ENCODE measurements at places on chromosomes 16 and 17.

GRCh38 chr17:8359769-8360168, 16.7 kb downstream of the KRABD2 start:
- no peak overlapping the region for H3K4me3 ChIP-seq
- DNase-seq, result no peak
- no peaks in the 10 kb centered on the region for H3K4me1 ChIP-seq

- no peak overlapping the region for H3K27ac ChIP-seq
- no peak for DNase-seq
- H3K4me3 ChIP-seq, result no peak overlapping the region
- no peaks in the 10 kb centered on the region for H3K36me3 ChIP-seq
- no peaks in the 10 kb centered on the region for H3K27me3 ChIP-seq
Measured at GRCh38 chr16:49112754-49113153, 168.9 kb downstream of the CBLN1 start.

DNA sequence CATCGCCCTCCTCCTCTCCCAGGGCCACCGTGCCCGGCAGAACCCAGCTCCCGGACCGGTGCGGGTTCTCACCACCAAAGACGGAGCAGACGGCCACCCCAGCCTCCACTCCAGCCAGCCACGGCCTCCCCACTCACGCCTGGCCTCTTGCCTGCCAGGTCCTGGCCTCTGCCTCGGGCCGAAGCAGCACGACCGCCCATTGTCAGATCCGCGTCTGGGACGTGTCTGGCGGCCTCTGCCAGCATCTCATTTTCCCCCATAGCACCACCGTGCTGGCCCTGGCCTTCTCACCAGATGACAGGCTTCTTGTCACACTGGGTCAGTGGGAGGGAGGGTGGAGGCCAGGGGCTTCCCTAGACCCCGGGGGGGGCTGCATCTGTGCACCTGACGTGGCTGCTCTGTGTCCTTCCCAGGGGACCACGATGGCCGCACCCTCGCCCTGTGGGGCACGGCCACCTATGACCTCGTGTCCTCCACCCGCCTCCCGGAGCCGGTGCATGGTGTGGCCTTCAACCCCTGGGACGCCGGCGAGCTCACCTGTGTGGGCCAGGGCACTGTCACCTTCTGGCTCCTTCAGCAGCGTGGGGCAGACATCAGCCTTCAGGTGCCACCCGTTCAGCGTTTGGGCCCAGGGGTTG, 6.6 kb upstream of the RHOT2 start:
- H3K4me3 ChIP-seq, result no peak overlapping the region
- no peaks in the 10 kb centered on the region for H3K27me3 ChIP-seq
- DNase-seq, result no peak
- no peaks in the 10 kb centered on the region for H3K36me3 ChIP-seq

GRCh38 chr17:13491916-13492736, 109.6 kb downstream of the HS3ST3A1 start:
- no peaks in the 10 kb centered on the region for H3K4me1 ChIP-seq
- no peak overlapping the region for H3K27ac ChIP-seq
- no peak overlapping the region for H3K4me3 ChIP-seq
- DNase-seq, result no peak
- H3K36me3 ChIP-seq, result no peaks in the 10 kb centered on the region

DNA sequence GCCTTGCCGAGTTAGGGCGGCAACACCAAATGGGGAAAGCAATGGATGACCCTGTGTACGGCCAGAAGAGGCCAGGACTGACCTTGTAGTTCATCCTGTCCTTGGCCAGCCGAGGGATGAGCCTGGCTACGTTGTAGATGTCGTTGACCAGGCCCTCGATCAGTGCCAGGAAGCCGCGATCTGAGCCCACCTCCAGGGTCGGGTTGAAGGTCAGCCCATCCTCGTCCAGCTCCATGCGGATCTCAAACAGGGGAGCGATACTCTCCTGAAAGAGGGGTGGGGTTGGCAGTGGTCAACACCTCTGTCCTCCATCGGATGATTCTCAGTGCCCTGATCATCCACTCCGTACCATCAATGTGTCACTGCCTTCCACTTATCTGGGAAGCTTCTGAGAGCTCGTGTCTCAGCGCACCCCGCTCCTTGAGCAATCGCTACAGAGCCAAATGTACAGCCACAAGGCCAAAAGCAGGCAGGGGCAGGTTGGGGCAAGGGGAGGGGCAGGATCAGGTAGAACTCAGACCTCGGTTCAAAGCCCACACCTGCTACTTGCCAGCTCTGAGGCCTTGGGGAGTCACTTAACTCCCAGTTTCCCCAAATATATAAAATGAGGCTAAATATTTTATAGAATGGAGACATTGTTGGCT, 39.9 kb downstream of the DNAH17 start:
- no peak for DNase-seq
- H3K27me3 ChIP-seq, result no peaks in the 10 kb centered on the region
- no peak overlapping the region for H3K27ac ChIP-seq
- peaks cover 34% of the 10 kb centered on the region for H3K4me1 ChIP-seq

GRCh38 chr17:46922804-46923635, at the start of gene GOSR2:
Gene GOSR2, plus strand, starts transcription at chr17:46923160. Its CDS starts 33 bp downstream, at chr17:46923193.
- H3K36me3 ChIP-seq, result no peaks in the 10 kb centered on the region
- peak; percentile 84 for DNase-seq
- peaks cover 6% of the 10 kb centered on the region for H3K4me1 ChIP-seq
- H3K27ac ChIP-seq, result peak within 1 kb of the TSS; percentile 93
- no peaks in the 10 kb centered on the region for H3K27me3 ChIP-seq

DNA sequence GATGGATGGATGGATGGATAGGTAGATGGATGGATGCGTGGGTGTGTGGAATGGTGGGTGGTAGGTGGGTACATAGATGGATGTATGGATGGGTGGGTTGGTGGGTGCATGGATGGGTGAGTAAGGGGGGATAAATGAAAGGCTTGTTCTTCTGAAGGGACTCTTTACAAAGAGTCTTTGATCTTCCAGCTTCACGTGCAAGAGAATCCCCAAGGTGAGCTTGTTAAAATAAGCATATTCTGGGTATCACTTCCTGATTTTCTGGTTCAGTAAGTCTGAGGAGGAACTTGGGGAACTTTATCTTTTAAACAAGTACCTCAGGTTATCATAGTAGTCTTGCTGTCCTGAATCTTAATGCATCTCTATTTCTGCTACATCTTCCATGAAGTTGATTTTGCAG, 639.1 kb downstream of the MAF start:
- no peaks in the 10 kb centered on the region for H3K4me1 ChIP-seq
- H3K36me3 ChIP-seq, result no peaks in the 10 kb centered on the region
- H3K27ac ChIP-seq, result no peak overlapping the region
- no peak overlapping the region for H3K4me3 ChIP-seq
- H3K27me3 ChIP-seq, result no peaks in the 10 kb centered on the region
- no peak for DNase-seq

- no peaks in the 10 kb centered on the region for H3K36me3 ChIP-seq
- no peak overlapping the region for H3K27ac ChIP-seq
- DNase-seq, result no peak
- no peak overlapping the region for H3K4me3 ChIP-seq
Measured at GRCh38 chr16:73955702-73956101, 340.9 kb upstream of the PSMD7 start.

GRCh38 chr17:42287305-42287976, 857 bp upstream of the STAT5A start:
- peaks cover 57% of the 10 kb centered on the region for H3K4me1 ChIP-seq
- H3K4me3 ChIP-seq, result peak overlapping the region; percentile 90
- H3K36me3 ChIP-seq, result peaks cover 7% of the 10 kb centered on the region
- peak; percentile 50 for DNase-seq
- peak overlapping the region; percentile 96 for H3K27ac ChIP-seq

GRCh38 chr17:45123076-45123770, 9.1 kb downstream of the PLCD3 start:
- no peak overlapping the region for H3K27ac ChIP-seq
- H3K4me1 ChIP-seq, result no peaks in the 10 kb centered on the region
- no peak for DNase-seq
- H3K27me3 ChIP-seq, result peaks cover 10% of the 10 kb centered on the region

DNA sequence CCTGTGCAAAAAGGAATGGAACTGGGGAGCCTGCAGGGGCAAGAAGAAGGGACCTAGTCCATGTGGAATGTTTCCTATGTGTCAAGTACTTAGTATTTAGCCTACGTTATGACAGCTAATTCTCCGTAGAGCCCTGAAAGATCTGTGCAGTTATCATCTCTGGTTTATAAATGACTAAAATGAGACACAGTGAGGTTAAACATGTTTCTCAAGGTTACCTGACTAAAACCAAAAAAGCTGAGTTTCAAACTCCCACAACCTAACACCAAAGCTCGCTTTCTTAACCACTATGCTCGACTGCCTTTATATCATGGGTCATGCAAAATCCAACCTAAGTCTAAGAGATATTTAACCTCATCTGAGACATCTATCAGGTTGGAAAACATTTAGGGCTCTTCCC, 53.3 kb upstream of the CCL2 start:
- H3K4me1 ChIP-seq, result no peaks in the 10 kb centered on the region
- peaks cover 9% of the 10 kb centered on the region for H3K27me3 ChIP-seq
- no peak for DNase-seq

DNA sequence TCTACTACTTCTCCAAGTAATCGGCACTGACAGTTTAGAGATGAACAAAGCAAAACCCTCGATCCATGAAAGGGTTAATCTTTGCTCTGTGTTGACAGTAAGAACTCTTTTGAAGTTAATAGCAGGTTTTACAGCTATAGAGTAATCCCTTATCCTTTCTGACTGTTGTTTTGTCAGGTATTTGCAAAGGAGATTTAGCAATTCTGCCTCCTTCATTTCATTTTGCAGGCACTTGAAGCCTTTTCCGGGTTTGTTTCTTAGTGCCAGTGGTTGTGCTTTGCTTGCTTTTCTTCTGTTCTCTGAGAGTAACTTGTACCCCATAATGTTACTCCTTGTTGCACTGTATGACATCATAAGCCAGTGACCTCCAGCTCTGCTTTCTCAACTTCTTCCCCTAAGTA, 64.5 kb downstream of the TANGO6 start:
- no peak overlapping the region for H3K4me3 ChIP-seq
- no peaks in the 10 kb centered on the region for H3K4me1 ChIP-seq
- H3K36me3 ChIP-seq, result peaks cover 4% of the 10 kb centered on the region

DNA sequence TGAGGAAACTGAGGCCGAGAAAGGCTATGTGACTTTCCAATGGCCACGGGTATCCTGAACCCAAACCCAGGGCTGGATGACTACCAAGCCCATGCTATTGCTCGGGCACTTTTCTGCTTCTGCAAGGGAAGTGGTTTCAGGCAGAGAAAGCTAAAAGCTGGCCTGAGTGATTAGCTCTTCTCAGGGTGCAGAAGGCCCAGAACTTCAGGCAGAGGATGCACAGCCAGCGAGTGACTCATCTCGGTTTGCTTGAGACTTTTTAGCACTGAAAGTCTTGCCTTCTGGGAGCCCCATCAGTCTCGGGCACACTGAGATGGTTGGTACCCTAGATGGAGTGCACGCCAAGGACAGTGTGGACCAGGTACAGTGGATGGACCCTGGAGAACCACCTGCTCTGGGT, 129.5 kb upstream of the SDK2 start:
- no peaks in the 10 kb centered on the region for H3K4me1 ChIP-seq
- DNase-seq, result no peak
- H3K4me3 ChIP-seq, result no peak overlapping the region

- peaks cover 3% of the 10 kb centered on the region for H3K36me3 ChIP-seq
- H3K4me1 ChIP-seq, result peaks cover 12% of the 10 kb centered on the region
- no peak overlapping the region for H3K27ac ChIP-seq
- DNase-seq, result no peak
Measured at GRCh38 chr16:81316176-81316496, 1.4 kb downstream of the GAN start.

DNA sequence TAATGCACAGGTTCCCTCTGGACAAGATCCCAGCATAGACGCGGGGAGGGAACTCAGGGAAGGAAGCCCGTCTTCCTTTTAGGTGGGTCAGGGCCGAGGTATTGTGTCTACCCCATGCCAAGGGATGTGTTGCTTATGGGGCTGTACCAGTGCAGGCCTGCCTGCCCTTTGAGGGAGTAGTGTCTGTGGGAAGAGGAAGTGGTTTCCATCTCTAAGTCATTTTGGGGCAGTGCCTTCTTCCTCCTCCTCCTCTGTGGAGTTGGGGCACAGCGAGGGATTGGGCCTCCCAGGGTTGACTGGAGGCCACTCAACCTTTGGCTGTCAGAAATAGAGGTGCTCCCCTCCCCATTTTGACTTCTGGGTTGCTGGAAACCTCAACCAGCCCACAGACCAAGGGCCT, 26.5 kb downstream of the GJD3 start:
- H3K27me3 ChIP-seq, result no peaks in the 10 kb centered on the region
- H3K4me3 ChIP-seq, result no peak overlapping the region
- no peak for DNase-seq
- H3K4me1 ChIP-seq, result peaks cover 86% of the 10 kb centered on the region
- H3K36me3 ChIP-seq, result peaks cover 5% of the 10 kb centered on the region
- peak overlapping the region; percentile 52 for H3K27ac ChIP-seq

GRCh38 chr17:78892520-78892919, 10.5 kb downstream of the CEP295NL start:
- no peak overlapping the region for H3K27ac ChIP-seq
- H3K4me1 ChIP-seq, result peaks cover 4% of the 10 kb centered on the region
- DNase-seq, result no peak
- H3K4me3 ChIP-seq, result no peak overlapping the region

GRCh38 chr17:80898716-80899115, 92.9 kb upstream of the CHMP6 start:
- H3K27me3 ChIP-seq, result no peaks in the 10 kb centered on the region
- H3K4me3 ChIP-seq, result no peak overlapping the region
- no peak for DNase-seq

GRCh38 chr17:77501101-77501566, 360.4 kb downstream of the SEC14L1 start:
- no peaks in the 10 kb centered on the region for H3K27me3 ChIP-seq
- H3K27ac ChIP-seq, result no peak overlapping the region
- peak; percentile 30 for DNase-seq
- no peak overlapping the region for H3K4me3 ChIP-seq
- no peaks in the 10 kb centered on the region for H3K4me1 ChIP-seq

GRCh38 chr17:45098869-45099616, 33.3 kb downstream of the PLCD3 start:
- peak; percentile 71 for DNase-seq
- no peaks in the 10 kb centered on the region for H3K4me1 ChIP-seq
- H3K4me3 ChIP-seq, result no peak overlapping the region
- H3K27ac ChIP-seq, result no peak overlapping the region
- peaks cover 40% of the 10 kb centered on the region for H3K36me3 ChIP-seq

GRCh38 chr17:79977161-79977631, 58.5 kb downstream of the TBC1D16 start:
- no peaks in the 10 kb centered on the region for H3K27me3 ChIP-seq
- H3K27ac ChIP-seq, result no peak overlapping the region
- DNase-seq, result no peak
- no peak overlapping the region for H3K4me3 ChIP-seq
- no peaks in the 10 kb centered on the region for H3K36me3 ChIP-seq
